G401 (cell line): ENCODE measurements at places on chromosomes 7 and 10.

- no peak for DNase-seq
Measured at GRCh38 chr7:80770675-80771081, 132.2 kb downstream of the CD36 start.

- no peak for DNase-seq
Measured at GRCh38 chr10:28600056-28600455, 67.1 kb downstream of the WAC start.

DNA sequence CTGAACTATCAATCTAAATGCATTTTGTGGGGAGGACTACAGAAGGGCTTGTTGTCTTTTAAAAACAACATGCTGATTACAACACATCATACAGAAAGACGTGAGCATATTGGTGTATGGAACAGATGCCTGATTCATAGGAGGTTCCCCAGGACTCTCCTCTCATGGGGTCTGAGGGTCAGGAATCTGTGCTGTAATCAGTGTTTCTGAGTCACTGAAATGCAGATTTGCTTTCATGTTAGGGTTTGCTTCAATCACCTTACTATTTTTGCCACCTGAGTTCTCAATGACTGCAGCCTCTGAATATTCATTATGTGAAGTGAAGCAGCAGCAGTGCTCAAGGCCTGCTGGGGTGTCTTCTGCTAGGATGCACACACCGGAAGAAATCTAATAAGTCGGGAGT, 550 bp upstream of the ANK3 start:
- DNase-seq: peak; percentile 90

DNA sequence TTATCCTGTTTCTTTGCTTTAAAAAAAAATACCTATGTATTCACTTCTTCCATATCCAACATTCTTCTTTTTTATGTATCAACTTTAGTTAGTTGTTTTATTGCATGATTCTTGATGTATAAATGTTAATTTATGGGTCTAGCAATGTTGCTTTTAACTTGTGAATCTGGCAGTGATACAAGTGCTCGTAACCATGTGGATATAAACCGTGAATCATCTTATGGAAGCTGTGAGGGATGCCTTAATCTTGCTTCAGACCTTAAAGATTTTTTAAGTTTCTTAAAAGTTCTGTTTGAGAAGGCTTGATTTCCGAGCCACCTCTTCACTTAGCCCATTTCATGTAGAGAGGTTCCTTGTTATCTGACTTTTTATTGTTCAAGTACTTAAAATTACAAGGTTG, 25.9 kb downstream of the HELLS start:
- DNase-seq: no peak

DNA sequence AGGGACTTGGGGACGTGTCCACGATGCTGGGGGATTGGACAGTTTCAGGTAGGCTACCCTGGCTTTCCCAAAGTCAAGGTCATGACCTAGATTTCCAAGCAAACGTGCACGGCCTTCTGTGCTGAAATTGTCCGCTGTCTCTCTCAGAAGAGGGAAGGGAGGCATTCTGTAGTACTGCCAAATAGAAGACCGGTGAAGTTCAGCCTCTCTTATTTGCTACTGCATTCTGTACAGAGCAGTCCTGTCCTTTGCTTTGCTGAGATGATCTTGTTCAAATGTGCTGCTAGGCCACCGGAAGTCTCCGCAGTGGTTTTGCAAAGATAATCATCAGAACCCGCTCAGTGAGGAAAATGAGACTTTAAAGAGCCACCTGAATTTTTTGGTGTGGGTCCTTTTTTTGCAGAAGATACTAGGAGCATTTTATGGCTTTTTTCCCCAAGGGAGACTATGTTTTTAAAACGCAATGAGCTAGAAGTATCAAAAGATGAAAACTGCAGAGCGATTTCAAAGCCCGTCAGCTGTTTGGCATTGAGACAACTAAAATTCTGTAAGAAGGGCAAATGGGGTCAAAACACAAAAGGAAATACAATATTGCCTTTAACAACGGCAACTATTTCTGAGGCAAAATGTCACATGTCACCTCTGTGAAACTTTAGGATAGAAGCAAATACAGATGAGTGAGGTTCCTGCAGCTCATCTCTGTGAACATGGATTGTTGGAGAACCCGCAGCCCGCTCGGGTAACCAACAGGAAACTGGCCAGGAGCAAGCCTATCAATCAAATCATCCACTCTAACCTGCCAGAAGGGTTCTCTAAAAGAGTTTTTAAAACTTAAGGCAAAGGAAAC, 1.3 kb upstream of the NMT2 start:
- no peak for DNase-seq

DNA sequence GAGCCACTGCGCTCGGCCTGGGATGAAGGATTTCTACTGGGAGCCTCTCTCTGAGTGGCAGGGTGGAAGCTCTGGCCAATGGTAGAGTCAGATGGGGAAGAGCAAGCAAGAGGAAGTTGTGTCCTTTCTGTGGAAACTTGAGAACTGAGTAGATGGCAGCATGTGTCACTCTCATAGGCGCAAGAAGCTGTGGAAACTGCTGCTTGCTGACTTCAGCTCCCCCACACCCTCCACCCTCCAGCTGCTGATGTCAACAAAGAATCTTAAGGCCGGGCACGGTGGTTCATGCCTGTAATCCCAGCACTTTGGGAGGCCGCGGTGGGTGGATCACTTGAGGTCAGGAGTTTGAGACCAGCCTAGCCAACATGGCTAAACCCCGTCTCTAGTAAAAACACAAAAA, 39.8 kb upstream of the SRGN start:
- no peak for DNase-seq

DNA sequence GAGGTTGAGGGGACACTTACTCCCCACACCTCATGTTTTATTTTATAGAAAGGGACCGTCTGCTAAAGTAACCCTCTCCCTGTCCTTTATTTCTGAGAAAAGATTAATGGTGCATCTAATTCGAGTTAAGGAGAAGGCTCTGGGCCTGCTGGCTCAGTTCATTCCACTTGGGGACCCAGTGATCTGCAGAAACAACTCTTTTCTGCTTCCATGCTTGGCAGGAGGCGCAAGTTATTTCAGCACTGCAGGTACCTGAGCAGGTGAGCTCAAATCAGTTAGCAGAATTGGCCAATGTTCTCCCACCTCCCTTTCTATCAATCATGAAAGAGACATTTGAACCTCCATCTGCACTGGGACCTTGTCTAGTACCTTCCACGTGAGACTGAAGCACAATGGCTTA, 396.1 kb downstream of the SFMBT2 start:
- DNase-seq: no peak

DNA sequence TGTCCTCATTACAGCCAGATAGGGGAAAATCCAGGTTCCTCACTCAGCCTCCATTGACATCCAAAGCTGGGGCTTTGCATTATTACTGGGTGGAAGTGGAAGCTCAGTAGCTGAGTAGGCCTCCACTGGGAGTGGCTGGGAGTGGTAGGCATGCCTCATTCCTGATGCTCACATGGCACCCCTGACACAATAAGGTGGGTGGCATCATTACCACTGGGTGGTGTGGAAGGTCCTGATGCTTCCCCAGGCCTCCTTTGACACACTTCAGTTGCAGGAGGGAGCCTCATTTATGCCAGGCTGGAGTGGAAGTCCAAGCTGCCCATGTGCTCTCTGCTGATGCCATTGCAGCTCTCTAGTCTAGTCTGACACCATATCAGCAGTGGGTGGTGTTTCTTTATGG, 48.2 kb upstream of the GPR141 start:
- no peak for DNase-seq

GRCh38 chr7:98464558-98464940, 63.7 kb upstream of the BAIAP2L1 start:
- DNase-seq: no peak
